ENCODE measurements at places on chromosomes 4 and X.

DNA sequence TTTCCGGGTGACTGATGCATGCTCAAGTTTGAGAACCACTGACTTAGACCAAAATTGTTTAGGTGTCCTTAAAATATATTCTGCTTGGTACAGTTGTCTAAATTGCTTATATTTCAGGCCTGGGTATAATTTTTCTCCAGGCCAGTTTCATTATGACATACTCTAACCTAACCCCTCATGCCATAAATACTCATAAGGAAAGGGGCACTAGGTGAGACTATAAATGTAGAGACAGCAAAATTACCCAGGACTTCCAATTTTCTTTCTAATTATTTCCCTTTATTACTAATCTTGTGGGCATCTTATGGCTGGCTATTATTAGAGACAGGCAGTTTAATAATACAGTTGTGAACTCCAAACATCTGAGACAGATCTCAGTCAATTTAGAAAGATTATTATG lies 150.2 kb downstream of the RRAGB start:
- no peak for DNase-seq

- DNase-seq, result no peak
Measured at GRCh38 chrX:67599532-67599931, 55.7 kb downstream of the AR start.

DNA sequence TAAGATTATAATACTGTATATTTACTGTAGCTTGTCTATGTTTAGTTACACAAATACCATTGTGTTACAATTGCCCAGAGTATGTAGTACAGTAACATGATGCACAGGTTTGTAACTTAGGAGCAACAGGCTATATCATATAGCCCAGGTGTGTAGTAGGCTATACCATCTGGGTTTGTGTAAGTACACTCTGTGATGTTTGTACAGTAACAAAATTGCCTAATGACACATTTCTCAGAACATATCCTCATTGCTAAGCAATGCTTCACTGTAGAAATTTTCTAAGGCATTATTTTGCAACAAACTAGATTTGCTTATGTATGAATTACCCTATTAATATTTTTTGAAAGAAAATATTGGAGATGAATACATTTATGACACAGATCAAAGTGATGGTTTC lies 1390.9 kb downstream of the C4orf33 start:
- DNase-seq, result no peak

GRCh38 chr4:169098969-169099690 lies 89.1 kb upstream of the CBR4 start:
- no peak for DNase-seq

DNA sequence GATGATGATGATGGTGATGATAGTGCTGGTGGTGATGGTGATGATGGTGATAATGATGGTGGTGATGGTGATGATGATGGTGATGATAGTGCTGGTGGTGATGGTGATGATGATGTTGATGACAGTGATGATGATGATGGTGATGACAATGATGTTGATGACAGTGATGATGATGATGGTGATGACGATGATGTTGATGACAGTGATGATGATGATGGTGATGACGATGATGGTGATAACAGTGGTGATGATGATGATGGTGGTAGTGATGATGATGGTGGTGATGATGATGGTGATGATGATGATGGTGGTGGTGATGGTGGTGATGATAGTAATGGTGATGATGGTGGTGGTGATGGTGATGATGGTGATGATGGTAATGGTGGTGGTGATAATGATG lies 80.1 kb upstream of the MXRA5 start:
- no peak for DNase-seq

DNA sequence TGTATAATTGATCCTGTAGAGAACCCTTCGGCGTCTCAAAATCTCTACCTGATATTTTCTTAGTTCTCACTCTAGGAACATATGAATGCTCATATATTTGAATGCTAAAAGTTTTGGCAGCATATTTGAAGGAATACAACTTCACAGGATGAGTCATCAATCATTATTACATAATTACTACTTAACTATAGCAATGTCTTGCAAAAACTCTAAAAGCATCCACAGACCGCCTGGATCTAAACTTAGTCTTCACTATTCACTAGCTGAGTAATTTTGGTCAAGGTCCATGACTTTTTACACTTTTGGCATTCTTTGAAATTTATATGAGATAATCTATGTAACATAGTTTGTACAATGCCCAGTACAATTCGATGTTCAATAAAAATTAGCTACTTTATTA lies 194.7 kb downstream of the DTHD1 start:
- DNase-seq, result no peak

GRCh38 chrX:56726605-56727004 lies 2.4 kb upstream of the NBDY start:
- no peak for DNase-seq

DNA sequence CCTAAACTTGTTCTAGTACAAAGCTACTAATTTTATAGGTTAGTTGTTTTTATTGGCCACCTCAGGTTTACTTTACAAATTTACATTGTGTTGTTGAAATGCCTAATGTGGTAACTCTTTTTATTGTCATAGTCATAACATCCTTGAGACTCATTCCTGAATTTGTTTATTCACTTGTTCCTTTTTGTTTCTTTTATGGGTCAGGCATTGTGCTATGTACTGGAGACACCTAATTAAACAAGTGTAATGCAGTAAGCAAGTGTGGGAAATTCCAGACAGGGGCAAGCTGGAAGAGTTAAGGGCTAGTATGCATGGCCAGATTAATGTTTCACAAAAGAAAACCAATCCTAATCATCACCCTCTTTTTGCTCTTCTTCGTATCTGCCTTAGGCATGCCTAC lies 30.5 kb upstream of the TTC29 start:
- no peak for DNase-seq

DNA sequence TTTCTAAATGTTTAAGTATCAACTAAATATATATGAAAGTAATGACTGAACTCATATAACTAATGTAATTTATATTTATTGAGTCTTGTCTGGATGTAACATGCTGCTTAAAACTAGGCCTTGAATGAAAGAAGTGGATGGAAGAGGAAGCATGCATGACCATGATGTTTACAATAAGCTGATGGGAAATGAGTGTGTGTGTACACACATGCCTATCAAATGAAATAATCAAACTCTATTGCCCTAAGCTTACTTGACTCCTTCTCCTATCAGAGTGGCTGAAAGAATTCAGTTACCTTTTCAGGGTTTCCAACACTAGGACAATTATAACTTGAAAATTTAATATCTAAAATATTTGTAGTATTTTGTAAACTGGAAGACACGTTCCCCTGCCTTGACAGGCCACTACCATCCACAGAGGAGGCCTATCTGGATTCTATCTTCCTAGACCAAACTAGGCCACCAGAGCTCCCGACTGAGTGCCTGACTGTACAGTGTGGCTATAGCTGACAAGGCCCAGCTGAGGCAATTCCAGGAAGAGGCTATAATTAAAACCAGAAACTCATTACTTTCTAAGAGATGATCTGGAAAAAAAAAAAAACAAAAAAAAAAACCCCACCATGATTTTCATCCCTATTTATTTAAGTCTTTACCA lies 7.6 kb downstream of the ARSJ start:
- no peak for DNase-seq

GRCh38 chr4:182931691-182932345 lies 14.6 kb upstream of the DCTD start:
- no peak for DNase-seq

- no peak for DNase-seq
Measured at GRCh38 chr4:21722157-21722839, 226.3 kb downstream of the KCNIP4 start.

DNA sequence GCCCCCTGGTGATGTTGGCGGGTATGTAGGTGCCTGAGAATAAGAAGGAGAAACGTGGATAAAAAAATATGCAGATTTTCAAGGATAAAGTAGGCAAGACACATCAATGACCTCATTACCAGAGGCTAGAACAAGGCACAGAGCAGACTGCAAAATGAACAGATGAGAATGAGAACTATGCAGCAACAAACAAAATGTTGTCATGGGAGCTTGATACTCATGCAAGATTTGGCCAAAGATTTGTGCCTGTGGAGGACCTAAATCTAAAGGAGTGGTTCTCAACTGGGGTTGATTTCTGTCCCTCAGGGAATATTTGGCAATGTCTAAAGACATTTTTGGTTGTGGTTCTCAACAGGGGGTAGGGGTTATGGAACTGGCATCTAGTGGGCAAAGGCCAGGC lies 177.3 kb downstream of the FRMPD4 start:
- no peak for DNase-seq

DNA sequence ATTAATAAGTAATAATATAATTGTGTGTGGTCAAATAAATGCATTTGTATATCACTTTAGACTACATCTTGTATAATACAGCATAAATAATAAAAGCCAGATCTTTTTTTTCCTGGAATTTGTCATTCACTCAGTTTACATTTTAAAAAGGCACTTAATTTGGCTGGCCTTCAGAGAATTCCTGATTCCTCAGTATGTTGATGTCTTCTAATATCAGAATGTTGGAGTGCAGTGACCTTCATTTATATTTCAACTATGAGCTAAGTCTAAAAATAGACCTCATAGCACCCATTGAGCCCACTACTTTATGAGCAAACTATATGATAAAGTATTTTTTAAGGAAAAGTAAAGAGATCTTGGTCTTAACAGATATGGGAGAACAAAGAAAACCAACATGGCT lies 27.8 kb downstream of the ZNF330 start:
- DNase-seq, result no peak

DNA sequence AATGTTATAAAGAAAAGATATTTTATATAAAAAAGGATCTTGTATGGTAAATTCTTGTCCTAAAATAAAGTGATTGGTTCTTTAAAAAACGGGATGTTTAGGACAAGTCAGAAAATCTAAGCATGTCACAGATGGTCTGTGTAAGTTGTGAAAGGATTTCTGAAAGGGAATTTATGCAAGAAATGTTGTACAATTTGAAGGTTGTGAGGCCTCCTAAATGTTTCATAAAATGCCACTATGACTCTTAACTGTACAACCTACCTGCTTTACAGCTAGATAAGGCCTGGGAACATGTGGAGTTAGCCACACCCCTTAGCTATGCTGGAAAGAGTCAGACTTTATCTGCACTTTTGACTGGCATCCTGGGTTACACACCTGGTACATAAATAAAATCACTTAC lies 951.5 kb upstream of the POU3F4 start:
- DNase-seq, result no peak

- peak; percentile 63 for DNase-seq
Measured at GRCh38 chr4:153083447-153083947, 120.7 kb upstream of the TRIM2 start.

DNA sequence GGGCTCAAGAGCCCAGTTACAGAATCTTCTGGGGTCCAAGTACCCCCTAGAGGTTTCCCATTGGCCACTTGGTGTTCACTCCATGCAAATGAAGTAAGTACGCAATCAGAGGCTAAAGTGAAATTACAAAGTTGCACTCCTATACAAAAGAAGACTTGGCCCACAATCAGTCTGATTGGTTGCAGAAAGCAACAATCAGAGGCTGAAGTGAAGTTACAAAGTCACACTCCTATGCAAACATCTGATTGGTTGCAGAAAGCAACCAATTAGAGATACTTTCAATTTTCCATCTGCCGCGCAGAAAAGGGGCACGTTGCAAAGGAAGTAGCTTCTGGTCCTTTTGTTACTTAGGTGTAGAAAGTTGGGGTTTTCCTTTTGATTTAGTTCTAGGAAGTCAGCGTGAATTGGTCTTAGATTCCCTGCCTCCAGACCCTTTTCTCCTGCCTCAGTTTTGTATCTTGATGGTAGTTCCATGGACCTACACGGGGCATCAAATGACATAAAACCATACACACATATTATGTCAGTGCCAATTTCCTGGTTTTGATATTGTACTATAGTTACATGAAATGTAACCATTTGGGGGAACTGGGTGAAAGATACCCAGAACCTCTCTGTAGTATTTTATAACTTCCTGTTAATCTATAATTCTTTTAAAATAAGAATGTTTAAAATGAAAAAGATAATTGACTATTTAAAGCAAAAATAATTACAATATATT lies 12.4 kb upstream of the PIN4 start:
- DNase-seq, result no peak

- no peak for DNase-seq
Measured at GRCh38 chr4:173991814-173992213, 291.7 kb downstream of the FBXO8 start.

DNA sequence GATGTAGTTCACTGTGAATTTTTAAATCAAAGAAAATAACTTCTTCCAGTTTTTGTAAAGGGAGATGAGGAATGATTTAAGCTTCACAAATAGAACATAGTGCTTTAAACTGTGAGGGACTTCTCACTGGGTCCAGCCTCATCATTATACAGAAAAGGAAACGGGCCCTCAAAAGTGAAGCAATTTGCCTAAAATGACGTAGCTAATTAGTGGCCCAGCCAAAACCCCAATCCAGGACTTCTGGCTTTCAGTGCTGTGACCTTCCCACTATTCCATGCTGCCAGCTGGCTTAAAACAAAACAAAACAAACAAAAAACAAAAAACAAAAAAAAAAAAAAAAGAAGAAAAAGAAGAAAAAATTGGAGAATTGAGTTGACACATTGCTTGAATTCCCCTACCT lies 45.0 kb upstream of the STOX2 start:
- DNase-seq, result no peak

GRCh38 chr4:108205859-108206258 lies 37.1 kb upstream of the LEF1 start:
- no peak for DNase-seq

DNA sequence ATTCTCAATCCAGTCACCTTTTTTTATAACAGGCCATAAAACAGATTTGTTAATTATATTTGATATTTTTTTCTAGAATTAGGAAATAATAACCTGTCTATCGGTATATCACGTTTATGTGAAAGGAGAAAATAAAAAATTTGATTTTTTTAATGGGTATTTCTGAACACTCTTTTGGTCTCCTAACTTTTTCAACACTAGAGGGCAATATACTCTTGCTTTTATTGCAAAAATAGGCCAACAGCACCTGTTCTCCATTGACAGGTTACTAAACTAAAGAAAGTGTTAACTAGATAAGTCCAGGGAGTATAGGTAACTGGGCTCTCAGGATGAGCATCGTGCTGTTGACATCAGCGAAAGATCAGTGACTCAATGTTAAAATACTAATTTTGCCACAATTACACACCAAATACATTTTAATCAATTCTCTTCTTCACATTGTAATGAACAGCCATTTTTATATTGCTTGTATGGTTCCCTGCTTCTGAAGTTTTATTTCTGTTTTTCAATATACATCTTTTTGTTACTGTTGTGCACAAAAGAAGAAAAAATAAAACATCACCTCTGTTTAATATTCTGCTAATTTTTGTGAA lies 22.8 kb downstream of the NDST4 start:
- DNase-seq, result no peak

GRCh38 chr4:103099691-103100392 lies at the start of gene BDH2:
BDH2 (minus strand) TSS chr4:103099834; CDS start chr4:103096254, 3,580 bp downstream.
- peak; percentile 74 for DNase-seq

GRCh38 chr4:89957046-89957926 lies 62.6 kb downstream of the MMRN1 start:
- DNase-seq, result no peak

Measured in HS-27A (cell line).